GOT3 (cell line): ENCODE measurements at places on chromosomes 6 and 20.
A peak's percentile ranks its signal among the peaks of the same experiment; 100 is the strongest.

DNA sequence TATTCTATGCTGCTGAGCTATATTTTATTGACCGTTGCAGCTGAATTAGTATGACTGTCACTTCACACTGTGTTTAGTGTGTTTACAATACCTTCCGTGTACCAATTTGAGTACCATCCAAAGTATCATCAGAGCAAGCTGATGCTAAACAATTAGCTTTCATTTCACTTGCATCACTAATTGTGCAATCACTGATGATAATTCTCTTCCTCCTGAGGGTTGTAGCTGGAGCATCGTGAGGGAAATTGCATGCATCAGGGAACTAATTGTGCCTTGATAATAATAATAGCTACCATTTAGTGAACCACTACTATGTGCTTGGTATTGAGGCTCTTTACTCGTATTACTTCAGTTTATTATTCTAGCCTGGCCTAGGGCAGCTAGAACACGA lies 384.8 kb upstream of the SOX4 start:
- DNase-seq = no peak

DNA sequence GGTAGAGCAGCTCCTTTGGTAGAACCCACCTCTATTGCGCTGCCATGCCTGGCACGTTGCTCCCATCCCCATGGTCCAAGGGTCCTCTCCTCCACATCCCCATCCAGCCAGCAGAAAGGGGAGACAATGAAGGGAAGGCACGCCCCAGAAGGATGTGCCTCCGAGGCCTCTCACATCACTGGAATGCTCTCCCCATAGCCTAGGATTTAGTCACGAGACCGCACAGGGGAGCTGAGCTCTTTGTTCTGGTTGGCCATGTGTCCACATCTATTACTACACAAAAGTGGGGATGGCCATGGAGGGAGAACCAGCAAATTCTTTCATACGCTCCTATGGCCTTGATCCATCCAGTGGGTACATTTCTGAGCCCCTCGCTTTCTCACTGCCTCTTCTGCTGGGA lies 60.5 kb upstream of the SALL4 start:
- DNase-seq = no peak

- no peak for DNase-seq
These were observed 49.7 kb upstream of the TGM3 start for GRCh38 chr20:2246069-2246491.

- no peak for DNase-seq
These were observed 176.2 kb upstream of the PRND start for GRCh38 chr20:4545526-4545925.

GRCh38 chr6:40988634-40989033 lies 50.4 kb downstream of the UNC5CL start:
- DNase-seq = no peak

DNA sequence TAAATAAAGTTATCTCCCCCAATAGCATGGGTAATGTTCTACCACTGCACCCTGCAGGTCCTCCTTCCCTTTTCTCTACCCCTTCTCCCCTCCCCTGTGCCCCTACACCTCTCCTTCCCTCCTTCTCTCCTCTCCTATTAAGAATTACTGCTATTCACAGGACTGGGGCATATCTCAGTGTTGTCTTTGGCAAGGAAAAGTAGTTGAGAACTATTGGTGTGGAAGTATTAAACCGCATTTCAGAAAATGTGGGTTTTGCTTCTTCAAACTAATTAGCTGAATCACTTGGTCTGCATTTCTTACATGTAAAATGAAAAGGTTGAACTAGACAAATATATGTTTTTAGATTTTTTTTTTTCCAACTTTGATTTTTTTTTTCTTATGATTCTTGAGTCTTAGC lies 296.3 kb downstream of the CDKAL1 start:
- no peak for DNase-seq

DNA sequence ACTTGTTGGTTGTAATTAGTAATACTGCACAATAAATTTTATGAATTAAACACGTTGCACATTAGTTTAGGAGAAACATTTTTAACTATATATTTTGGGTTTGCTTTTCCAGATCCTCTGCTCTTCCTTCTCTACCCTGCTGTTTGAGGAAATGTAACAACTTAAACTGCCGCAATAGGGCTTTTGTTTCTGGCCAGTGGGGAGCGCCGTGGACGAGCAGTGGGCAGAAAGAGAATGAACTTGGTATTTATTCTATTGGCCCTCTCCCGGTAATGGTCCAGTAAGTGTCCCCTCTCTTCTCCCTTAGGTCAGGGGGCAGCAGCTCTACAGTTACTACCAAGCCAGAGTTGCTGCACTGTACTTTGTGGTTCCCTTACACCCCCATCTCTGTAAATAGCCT lies 35.2 kb upstream of the EPHA7 start:
- DNase-seq = no peak

- DNase-seq = no peak
These were observed 3.2 kb downstream of the OSBPL2 start for GRCh38 chr20:62241506-62241905.

DNA sequence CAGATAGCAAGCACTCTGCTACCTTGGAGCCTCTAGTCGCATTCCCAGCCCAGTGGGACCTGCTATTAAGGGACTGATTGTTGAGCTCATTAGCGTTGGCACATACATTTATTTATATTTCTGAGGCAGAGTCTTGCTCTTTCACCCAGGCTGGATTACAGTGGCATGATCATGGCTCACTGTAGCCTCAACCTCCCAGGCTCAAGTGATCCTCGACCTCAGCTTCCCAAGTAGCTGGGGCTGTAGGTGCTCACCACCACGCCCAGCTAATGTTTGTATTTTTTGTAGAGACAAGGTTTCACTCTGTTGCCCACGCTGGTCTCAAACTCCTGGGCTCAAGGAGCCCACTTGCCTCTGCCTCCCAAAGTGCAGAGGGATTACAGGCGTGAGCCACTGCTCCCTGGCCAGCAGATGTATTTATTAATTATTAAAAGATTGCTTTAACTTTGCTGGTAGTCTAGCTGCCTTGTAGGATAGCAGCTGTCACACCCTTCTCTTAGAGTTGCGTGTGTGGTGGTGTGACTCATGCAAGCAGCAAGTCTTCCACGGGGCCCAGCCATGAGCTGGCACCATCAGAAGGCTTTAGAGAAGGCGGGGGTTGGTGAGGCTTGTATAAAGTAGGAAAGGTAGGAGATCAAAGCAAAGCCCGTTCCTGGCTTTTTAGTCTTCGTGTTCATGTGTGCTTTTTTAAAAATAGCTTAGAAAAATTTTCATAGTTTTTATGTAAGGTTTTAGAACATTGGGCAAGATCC lies 16.5 kb downstream of the ACTR5 start:
- DNase-seq = peak; percentile 30

DNA sequence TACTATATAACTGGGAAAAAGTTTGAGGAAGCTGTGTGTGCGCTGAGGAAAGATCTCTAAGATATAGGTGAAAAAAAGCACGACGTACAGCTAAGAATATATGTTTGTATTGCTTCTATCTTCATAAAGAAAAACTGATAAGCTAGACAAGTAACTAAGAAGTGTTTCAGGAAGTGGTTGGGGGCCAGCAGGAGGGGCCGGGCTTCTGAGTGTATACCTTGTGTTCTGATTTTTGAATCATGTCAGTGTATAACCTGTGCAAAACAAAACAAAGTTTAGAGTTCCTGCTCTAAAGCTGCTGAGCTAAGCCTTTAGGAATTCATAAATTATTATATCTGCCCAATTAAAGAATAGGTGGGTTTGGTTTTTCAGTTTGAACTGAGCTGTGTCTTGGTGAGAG lies 7.9 kb upstream of the OSER1 start:
- DNase-seq = no peak

DNA sequence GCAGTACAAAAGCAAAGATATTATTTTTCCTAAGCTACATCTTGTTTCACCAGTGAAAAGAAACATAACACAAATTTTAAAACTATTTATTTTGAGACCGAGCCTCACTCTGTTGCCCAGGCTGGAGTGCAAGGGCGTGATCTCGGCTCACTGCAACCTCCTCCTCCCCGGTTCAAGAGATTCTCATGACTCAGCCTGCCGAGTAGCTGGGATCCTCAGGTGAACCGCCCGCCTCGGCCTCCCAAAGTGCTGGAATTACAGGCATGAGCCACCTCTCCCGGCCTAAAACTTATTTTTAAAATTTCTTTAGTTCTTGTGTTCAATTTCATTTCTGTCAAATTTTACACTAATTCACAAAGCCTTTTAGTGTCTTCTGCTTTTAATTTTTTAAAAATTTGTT lies 5.9 kb downstream of the SRSF12 start:
- no peak for DNase-seq

GRCh38 chr6:20610636-20611370 lies 76.5 kb downstream of the CDKAL1 start:
- no peak for DNase-seq
